ENCODE measurements at places on chromosomes 2 and 18.

GRCh38 chr2:207341112-207341750 lies 175.5 kb upstream of the KLF7 start:
- H3K27me3 ChIP-seq = no peaks in the 10 kb centered on the region
- DNase-seq = no peak
- no peak overlapping the region for H3K27ac ChIP-seq
- H3K4me3 ChIP-seq = no peak overlapping the region
- no peaks in the 10 kb centered on the region for H3K4me1 ChIP-seq

DNA sequence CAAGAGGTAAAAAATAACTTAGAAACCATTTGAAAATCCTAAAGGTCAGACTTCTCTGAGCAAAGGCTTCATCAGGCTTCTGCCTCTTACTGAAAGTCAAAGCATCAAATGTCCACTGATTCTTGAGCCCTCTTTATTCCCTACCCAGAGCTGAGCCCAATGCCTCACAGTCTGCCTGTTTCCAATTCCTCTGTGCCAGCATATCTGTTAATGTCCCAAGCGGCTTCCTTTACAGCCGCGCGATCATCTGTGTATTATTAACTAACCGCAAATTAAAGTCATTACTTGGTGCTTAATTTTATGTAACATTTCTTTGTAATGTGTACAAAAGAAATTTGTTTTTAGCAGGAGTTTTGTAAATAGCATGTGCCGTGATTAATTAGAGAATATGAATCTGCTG lies 418.8 kb upstream of the HNRNPA3 start:
- no peak overlapping the region for H3K27ac ChIP-seq
- no peaks in the 10 kb centered on the region for H3K36me3 ChIP-seq
- H3K4me1 ChIP-seq = no peaks in the 10 kb centered on the region
- no peak for DNase-seq

GRCh38 chr18:23203891-23204432 lies 68.7 kb downstream of the CABLES1 start:
- DNase-seq = no peak
- no peaks in the 10 kb centered on the region for H3K27me3 ChIP-seq
- H3K27ac ChIP-seq = no peak overlapping the region
- H3K4me3 ChIP-seq = no peak overlapping the region
- H3K36me3 ChIP-seq = no peaks in the 10 kb centered on the region

DNA sequence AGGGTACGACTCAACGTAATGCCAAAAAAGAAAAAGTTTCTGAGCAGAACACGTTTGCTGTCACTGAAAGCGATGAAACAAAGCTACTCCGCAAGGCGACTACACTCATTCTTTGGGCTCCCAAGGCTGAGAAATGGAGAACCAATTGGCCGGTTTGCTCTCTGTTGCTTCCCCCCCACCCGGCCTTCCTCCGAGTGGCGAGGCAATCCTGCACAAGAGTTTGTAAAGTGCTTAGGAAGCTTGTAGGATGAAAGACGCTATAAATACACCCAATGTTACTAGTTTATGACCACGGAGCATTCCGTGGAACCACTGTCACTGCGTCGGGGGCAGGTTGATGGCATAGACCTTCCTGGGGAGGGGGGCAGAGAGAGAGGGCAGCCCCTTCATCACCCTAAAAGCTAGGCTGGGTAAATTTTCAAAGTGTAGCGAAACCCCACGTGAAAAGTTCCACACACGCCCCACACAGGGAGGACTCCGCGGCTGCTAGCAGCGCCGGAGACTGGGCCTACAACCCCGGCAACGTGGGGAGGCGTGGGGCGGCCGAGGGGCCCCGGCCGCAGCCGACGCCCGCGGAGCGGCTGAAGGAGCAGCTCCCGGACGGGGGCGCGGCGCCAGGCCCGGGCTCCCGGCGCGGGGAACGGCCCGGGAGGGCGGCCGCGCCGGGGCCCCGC lies 915 bp downstream of the CUL3 start:
- no peaks in the 10 kb centered on the region for H3K36me3 ChIP-seq
- H3K27ac ChIP-seq = peak overlapping the region; percentile 57
- H3K4me3 ChIP-seq = peak overlapping the region; percentile 78

GRCh38 chr2:17540093-17540812 lies at the start of gene VSNL1:
TSS of gene VSNL1 (plus strand) at chr2:17540696. CDS start at chr2:17592075, 51,379 bp downstream.
- peak; percentile 16 for DNase-seq
- no peak within 1 kb of the TSS for H3K27ac ChIP-seq
- peak within 1 kb of the TSS; percentile 40 for H3K4me3 ChIP-seq
- peaks cover 71% of the 10 kb centered on the region for H3K27me3 ChIP-seq

DNA sequence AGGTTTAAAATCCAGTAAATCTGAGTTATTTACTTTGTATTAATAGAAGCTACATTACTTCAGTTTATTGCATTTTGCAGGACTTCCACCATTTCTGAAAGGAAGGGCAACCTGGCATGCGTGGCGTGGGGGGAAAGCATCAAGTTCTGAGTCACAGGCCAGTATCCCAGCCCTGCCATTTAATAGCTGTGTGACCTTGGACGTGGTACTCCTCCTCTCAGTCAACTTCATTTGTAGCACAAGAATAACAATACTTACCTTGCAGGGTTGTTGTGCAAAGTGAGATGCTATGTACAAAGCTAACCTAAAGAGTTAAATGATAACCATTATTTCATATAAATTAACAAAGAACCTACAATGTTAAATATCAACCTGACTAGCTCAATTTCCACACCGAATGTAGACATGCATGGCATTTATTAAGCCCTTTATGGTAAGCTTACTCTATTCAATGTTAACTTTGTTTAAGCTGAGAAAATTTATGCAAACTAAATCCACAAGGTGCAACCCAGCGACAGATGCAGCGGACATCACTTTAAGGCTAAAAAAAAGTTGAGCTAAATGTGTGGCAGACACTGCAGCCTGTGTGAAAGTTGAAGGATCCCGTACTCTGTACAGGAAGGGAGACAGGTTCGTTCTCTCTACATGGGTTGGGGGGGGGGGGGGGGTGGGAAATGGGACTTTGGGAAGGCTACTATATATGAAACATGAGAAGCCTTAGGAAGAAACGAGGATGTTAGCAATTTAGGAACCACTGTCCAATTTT lies 17.2 kb upstream of the STPG4 start:
- peak overlapping the region; percentile 97 for H3K27ac ChIP-seq
- no peaks in the 10 kb centered on the region for H3K27me3 ChIP-seq

All from tibial nerve (tissue), 4 donors.